ENCODE measurements at places on chromosomes 4 and X.

DNA sequence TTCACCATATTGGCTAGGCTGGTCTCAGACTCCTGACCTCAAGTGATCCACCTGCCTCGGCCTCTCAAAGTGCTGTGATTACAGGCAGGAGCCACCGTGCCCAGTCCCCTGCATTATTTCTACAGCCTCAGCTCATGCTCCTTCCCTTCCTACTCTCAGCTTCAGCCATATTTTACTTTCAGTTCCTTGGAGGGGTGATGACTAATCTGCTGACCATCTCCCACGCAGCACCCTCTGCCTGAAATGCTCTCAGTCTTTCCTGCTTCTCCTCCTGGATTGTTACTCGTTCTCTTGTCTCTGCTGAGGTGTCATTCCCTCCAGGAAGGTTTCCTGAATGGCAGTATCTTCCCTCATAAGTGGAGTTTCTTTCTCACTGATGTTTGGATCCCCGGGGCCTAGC lies 63.3 kb downstream of the MOSPD2 start:
- no peak for DNase-seq

DNA sequence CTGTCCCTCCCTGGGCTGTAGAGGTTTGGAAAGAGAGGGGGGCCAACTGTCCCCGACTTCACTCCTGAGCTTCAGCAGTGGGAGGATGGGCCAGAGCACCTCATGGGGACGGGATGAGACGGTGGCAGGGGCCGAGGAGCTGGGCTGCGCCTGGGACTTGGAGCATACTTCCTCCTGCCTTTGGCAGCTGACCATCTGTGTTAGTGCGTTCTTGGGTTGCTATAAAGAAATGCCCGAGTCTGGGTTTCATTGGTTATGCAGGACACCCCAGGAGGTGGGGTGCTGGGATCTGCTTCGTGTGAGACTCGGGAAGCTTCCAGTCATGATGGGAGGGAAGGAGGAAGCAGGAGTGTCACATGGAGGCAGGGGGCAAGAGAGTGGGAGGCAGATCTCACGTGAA lies 7.4 kb downstream of the PSAPL1 start:
- no peak for DNase-seq

DNA sequence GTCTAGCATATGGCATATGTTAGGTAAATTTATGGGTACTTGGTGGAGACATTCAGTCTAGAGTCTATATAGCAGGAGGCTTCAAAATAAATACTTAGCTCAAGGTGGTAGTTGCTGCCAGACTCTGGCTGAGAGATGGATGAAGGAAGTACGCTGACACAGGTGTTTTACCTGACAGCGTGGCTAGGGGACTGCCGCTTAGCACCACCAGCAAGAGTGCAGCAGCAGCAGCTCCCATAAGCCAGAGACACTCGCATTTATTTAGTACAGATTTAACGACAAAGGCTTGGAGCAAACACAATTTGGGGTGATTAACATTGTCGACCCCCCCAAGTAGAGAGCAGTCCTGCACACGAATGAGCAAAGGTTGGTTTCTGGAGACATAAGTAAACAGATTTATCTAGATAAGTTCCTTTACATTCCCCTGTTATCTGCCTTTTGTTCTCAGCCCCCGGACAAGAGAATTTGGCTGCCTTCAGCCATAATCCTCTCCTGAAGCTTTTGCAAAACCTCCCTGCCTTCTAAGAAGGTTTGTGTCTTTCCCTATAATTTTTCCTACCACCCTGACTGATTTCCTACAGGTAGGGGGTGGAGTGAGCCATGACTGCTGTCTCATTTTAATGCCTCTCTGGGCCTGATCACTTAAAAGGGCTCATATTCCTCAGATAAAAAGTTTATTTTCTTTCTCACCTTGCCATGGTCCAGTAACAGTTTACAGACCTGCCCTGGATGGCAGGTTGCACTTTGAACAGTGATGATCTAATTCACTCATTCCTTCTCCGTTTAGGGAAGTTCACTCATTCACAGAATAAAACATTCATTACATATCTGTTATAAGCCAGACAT lies 64.6 kb downstream of the RHOH start:
- no peak for DNase-seq

GRCh38 chr4:162985131-162985530 lies 181.6 kb downstream of the NAF1 start:
- no peak for DNase-seq

- DNase-seq, result no peak
Measured at GRCh38 chr4:19694812-19695211, 556.9 kb upstream of the SLIT2 start.

GRCh38 chr4:151750156-151750555 lies 10.7 kb downstream of the GATB start:
- no peak for DNase-seq

GRCh38 chr4:76690011-76690905 lies 207.7 kb downstream of the SOWAHB start:
- no peak for DNase-seq

DNA sequence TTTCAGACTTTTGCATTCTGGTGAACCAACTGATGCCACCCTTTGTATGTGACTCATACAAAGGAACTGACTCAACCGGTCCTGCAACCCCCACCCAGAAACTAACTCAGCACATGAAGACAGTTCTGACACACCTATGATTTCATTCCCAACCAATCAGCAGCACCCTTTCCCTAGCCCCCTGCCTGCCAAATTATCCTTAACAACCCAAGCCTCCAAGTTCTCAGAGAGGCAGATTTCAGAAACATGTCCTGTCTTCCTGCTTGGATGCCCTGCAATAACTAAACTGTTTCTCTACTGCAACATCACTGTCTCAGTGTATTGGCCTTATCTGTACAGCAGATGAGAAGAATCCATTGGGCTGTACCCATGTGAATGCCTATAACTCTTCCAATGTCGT lies 284.7 kb downstream of the CAMK2D start:
- no peak for DNase-seq

- DNase-seq, result no peak
Measured at GRCh38 chr4:112147697-112148096, 2.4 kb downstream of the FAM241A start.

GRCh38 chrX:147917700-147918695 lies 6.3 kb downstream of the FMR1 start:
- DNase-seq, result no peak

- DNase-seq, result no peak
Measured at GRCh38 chr4:72471816-72472215, 97.2 kb downstream of the ADAMTS3 start.

- no peak for DNase-seq
Measured at GRCh38 chr4:87589531-87589930, 18.8 kb upstream of the DSPP start.

DNA sequence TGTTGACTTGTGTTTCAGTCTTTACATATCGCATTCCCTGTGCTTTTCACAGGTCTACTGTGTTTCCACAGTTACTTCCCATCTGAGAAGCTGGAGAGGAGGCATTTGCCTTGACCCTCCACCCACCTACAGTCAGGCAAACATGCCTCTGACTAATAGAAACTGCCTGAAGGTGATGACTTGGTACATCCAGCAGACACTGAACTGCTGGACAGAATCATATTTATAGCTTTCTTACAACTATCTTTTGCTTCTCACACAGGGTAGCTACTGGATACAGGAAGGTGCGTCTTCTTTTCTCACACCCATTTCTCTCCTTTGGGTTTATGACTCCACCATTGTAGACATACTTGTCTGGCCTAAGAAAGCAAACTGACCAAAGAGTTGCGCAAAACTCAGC lies 58.0 kb downstream of the VGLL1 start:
- DNase-seq, result no peak

- no peak for DNase-seq
Measured at GRCh38 chr4:33626221-33626620, 2618.1 kb downstream of the ARAP2 start.

GRCh38 chr4:96642490-96642889 lies 802.6 kb downstream of the PDHA2 start:
- DNase-seq, result no peak

Measured in T-helper 1 cell (primary cell).